ENCODE measurements at places on chromosomes 3 and 15.
A peak's percentile ranks its signal among the peaks of the same experiment; 100 is the strongest.

DNA sequence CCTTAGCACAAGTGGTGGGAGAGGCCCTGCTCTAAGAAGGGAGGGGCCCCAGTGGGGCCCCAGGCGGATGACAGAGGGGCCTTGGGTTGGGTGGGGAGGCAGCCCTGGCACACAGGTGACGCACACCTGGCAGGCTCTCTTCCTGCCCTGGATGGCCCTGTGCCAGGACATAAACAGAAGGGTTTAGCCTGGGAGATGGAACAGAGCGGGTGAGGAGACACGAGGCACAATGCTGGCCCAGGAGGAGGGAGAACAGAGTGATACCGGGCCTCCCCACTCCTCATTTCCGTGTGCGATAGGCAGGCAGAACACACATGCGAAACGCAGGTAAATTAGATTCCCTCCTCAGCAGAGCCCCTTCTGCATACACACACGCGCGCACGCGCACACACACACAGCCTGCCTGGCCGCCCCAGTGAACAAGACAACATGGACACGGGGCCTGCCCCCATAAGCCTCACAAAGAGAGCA, 39.8 kb downstream of the IDH2 start:
- peak; percentile 36 for DNase-seq

DNA sequence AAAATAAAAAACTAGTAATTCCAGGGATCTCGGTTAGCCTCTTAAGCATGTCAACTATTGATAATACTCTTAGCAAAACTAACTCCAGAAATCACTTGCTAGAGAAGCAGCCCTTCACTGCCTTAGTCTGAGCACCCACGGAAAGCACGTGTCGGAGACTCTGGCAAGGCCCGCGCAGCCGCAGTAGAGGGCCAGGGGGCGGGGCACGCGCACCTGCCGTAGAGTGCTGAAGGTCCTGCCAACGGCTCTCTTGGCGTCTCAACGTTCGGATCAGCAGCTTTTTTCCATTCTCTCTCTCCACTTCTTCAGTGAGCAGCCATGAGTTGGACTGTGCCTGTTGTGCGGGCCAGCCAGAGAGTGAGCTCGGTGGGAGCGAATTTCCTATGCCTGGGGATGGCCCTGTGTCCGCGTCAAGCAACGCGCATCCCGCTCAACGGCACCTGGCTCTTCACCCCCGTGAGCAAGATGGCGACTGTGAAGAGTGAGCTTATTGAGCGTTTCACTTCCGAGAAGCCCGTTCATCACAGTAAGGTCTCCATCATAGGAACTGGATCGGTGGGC, at the start of gene LDHAL6B:
TSS of gene LDHAL6B (plus strand) at position 221 of the 561 bp plus-strand sequence. CDS start at position 319, 98 bp downstream.
- no peak for DNase-seq

GRCh38 chr3:59796456-59796855, 746.6 kb upstream of the CFAP20DC start:
- DNase-seq = no peak

- no peak for DNase-seq
Observed at GRCh38 chr3:131417751-131418150, 36.2 kb downstream of the NUDT16 start.

GRCh38 chr3:195809291-195809785, 2.4 kb downstream of the MUC4 start:
- no peak for DNase-seq

DNA sequence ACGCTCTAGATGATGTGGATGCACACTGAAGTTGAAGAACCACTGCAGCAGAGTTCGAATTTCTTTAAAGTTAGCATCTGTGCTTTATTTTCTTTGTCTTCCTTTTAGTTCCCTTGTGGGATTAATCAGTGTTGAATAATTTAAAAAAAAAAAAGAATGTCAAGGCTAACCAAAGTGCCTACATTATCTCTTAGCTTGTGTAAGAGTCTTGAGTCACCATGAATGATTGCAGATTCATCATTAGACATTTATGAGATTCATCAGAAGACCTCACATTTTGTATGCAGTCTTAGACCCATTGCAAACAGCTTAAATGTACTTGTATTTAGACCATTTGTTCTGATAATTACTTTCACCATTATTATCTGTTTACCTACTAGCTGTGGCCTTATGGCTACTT, 182.2 kb downstream of the FNDC3B start:
- DNase-seq = no peak

DNA sequence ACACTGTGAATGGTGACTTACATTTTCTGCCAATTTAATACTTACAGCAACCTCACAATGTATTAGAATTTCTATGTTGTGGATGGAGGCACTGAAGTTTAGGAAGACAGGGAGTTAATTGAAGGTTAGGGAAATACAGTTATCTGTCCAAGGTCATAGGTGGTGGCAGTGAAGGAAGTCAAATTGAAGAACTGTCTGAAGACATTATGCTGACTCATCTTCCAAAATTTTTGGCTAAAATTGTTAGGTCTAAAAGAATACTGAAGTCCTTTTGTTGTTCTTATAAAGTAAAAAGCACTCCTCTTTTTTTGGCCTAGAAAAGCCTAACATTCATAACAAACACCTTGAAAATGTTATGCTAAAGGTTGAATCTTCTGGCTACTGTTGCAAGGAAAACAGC, 27.7 kb downstream of the EMC4 start:
- DNase-seq = no peak

DNA sequence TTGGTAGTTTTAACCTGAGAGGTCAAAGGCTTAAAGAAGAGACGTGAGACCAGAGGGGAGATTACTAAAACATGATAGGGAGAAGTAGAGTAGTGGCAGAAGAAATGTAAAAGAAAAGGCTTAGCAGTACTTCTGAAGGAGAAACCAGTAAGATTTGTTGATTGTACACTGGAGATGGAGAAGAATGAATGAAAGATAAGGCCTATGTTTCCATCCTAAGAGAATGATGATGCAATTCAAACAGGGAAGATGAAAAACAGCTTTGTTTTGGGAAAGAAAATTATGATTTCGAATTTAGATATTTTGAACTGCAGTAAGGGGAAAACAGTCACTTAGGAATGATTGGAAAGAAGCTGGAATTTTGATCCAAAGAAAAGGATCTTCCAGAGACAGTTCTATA, 97.4 kb upstream of the PLXND1 start:
- no peak for DNase-seq

DNA sequence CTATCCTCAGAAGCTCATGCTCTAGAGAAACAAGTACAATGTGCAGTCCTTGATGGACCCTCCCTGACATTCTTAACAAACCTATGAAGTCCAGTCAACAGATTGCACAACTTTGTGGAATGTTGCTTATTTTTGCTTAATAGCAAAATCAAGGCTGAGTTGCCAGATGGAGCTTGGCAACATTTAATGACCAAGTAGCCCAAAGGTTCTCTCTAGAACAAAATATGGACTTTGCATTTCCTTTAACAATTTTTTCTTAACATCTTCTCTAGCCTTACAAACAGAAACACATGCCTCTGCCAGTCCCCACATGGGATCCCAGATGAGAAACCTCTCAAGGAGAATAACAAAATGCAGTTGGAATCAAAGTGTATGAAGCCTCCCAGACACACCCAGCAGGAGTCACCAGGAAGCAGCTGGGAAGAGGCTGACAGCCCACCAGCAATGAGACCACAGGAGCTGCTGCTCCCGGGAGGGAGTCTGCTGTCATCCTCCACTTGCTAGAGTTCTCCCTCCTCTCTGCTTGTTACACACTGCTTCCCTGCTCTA, 422.5 kb upstream of the CDIN1 start:
- no peak for DNase-seq

DNA sequence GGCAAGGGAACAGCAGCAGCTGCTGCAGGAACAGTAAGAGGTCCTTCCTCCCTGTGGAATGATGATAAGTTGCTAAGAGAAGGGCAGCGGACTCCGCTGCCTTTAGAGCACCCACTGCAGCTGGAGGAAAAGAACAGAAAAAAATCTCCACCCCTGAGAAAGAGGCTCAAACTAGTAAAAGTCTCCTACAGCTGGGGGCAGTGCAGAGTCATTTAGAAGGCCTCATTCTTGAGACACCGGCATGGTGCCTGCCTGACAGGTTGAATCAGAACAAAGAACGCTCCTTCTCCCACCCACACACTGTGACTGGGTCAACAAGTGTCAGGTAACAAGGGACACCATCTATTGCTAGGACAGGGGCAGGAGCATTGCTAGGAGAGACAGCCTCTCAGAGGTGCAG, 188.4 kb downstream of the ABHD5 start:
- no peak for DNase-seq

- DNase-seq = no peak
Observed at GRCh38 chr15:39695793-39696192, 86.8 kb downstream of the FSIP1 start.

GRCh38 chr15:96331144-96331944, 844 bp downstream of the NR2F2 start:
- DNase-seq = no peak

DNA sequence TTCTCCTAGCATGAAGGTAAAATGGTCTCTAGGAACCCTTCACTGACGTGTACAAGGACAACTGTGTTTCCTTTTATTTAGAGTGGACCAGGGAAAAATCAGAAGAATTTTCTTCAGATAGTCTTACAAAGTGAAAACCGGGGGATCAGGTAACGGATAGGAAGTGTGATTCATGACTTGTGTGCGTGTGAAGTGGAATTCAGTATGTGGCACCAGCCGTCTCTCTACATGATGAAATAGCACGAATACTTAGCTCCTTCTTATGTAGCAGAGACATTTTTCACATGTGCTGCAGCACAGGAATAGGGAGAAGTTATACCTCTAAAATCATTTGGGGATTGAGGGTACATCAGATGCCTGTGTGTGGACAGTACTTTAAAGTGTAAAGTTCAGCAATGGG, 159.2 kb downstream of the MEX3B start:
- no peak for DNase-seq

DNA sequence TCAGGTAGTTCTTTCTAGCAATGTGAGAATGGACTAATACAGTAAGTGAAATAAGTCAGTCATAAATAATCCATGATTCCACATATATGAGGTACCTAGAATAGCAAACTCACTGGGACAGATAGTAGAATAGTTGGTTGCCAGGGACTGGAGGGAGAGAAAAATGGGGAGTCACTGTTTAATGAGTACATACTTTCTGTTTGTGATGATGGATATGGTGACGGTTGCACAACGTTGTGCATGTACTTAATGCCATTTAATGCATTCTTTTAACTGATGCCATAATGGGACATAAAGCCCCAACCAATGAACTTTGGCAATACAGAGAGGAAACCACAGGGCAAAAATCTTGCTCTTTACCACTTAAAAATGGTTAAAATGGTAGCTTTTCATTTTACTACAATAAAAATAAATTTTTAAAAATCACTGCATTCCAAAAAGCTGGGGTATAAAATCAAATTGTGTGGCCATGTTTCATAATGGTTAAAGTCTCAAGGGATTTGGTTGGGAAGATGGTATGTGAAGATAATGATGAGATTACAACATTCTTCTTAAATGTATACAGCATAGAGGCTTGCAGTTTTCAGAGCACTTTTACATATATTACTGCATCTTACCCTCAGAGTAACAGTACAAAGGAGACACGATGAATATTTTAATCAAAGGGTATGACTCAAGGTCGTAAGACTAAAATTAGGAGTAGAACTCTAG, 45.2 kb downstream of the ADAM10 start:
- DNase-seq = no peak

DNA sequence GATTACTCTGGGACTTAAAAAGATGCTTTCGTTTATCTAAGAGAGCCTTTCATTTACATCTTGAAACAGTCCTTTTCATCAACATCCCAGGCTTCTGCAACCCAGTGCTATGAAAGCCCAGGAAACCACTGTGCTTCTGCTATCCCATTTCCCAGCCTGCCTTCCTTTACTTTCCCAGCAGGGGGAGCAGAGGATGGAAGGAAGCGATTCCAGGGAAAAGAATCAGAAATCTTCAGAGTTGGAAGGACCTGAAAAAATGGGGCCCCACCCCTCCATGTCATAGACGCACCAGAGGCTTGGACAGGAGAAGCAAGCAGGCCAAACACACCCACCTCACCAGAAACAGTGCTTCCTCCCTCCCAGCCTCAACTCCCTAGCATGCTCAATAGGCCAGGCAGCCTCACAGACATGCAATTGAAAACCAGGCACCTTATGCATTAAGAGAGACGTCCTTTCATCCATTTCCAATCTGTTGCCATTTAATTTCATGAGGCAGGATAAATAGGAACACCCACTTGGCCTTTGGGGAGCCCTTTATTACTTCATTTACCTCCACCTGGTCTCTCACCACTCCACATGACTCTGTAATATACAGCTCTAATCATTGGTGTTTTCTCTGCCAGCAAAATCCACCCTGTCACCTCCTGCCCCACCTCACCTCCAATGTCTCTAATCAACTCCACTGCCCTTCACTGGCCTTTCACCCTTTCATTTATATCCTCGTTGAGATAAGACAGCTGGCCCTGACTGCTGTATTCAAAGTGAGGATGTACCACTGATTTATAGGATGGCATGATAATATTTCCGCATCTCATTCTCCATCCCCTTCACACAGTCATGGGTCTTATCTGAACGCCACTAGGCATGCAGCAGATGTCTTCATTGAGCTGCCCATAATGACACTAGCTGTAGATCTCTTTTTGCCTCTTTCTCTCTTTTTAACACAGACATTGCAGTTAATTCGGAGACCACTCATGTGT, 583.9 kb downstream of the NTRK3 start:
- DNase-seq = no peak

DNA sequence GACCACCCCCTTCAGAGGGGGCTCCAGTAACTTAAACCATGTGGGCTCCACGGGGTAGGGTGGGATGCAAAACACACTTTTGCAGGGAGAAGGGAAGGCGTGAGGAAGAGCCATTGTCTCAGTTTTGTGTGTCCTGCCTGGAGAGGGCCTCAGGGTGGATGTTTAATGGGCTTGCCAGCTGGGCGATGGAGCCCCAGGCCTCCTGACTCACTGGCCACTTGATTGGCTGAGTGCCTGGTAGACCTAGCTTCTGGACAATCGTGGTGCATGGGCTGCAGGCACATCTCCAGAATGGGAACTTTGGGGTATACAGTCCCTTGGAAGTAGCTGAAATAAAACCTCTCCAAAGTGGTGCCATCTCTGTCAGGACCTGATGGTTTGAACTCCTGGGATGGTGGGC, 118.3 kb upstream of the MRPS22 start:
- DNase-seq = no peak

DNA sequence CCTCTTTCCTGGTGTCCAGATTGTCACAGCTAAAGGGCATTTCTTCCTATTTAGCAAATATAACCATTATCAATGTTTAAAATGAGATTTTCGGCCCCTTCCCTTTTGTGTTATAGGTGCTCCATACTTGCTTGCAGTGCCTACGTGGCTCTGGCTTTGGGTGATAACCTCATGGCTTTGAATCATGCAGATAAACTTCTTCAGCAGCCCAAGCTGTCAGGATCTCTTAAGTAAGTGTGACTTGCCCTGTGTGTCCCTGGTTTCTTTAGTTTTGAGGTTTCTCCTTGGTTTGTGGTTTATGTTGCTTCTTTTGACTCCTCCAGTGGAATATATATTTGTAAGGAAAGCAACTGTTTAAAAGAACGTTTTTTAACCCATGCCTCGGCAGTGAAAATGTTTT, 58.5 kb upstream of the TRIM71 start:
- no peak for DNase-seq

GRCh38 chr3:70114431-70114830, 114.9 kb downstream of the SAMMSON start:
- DNase-seq = no peak

GRCh38 chr15:66789029-66790025, 87.3 kb downstream of the SMAD6 start:
- DNase-seq = no peak

- DNase-seq = no peak
Observed at GRCh38 chr3:24596626-24597025, 102.0 kb upstream of the THRB start.
